ENCODE measurements at places on chromosomes 1 and 21.

GRCh38 chr1:9078752-9079500 is 9.5 kb upstream of the SLC2A5 start:
- DNase-seq: no peak

- no peak for DNase-seq
Measured at GRCh38 chr1:33524586-33524985, 52.1 kb downstream of the ZSCAN20 start.

- no peak for DNase-seq
Measured at GRCh38 chr1:9845914-9846313, 22.1 kb upstream of the CLSTN1 start.

GRCh38 chr1:60103186-60103585 is 29.6 kb upstream of the C1orf87 start:
- DNase-seq: no peak

GRCh38 chr1:44431861-44432260 is 26.8 kb downstream of the RNF220 start:
- no peak for DNase-seq
